ENCODE measurements at places on chromosomes 7 and 10.

DNA sequence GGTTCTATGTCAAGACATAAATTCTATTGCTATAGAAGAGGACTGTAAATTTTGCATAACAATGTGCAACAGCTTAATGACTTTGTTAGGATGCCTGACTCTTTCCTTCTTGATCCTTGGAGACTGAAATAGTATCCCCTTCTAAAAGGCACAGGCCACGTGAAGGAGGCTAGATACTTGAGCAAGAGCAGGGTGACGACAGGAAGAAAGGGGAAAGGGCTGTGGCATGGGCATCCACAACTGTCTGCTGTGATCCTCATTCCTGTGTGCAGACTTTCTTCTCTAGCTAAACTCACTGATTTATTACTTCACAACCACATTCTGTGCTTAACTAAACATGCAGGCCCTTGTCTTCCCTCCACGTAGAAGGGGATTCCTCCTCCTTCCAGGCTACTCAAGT lies 1111.8 kb upstream of the C7orf33 start:
- no peak for DNase-seq

DNA sequence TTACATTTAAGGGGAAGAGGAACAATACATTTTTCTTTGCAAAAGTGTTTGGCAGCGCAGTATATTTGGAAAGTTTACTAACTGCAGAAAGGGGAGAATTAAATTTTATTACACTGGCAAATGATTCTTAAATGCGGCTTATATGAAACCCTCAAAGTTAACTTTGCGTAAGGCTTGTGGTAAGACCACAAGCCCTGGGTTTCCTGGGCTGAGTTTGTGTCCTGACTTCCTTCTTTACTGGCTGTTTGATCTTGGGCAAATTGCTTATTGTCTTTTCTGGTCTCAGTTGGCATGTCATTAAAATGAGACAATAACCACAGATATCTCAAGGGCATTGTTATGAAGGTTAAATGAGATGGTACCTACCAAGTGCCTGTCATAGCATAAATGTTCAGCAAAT lies 106.8 kb downstream of the GLRX3 start:
- DNase-seq, result no peak

DNA sequence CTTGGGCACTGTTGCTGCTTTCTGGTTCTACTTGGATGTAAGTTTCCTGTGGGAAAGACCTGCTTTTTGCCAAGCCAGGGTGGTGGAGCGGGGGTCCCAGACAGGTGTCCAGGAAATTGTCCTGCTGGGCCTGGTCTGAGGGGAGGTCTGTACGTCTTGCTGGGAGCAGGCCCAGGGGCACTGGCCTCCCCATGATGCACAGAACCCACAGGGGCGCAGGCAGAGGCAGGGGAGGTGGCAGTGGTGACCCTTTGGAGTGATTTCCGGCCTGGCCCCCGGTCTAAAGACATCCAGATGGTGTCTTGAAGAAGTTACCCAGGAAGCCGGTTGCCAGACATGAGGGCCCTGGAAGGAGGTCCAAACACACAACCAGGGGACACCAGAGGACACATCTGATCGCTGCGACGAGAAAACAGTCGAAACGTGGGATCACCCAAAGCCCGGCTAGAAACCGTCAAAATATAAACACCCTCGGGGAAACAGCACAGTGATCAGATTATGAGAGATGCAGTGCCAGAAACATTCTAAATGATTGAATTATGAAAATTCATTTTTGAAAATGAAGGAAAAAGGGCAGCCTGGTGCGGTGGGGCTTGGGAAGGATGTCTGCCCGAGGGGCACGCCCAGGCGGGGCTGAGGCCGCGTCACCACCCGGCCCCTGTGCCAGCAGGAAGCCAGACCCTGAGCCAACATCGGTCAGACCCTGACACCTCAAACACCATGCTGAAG lies 59.6 kb downstream of the TMEM270 start:
- DNase-seq, result no peak

GRCh38 chr10:71878327-71879034 lies 27.4 kb upstream of the PSAP start:
- peak; percentile 83 for DNase-seq

GRCh38 chr10:67839951-67840350 lies 2.0 kb upstream of the DNAJC12 start:
- DNase-seq, result peak; percentile 13
